Tibial artery (tissue), 4 donors: ENCODE measurements at places on chromosomes 3 and 15.

DNA sequence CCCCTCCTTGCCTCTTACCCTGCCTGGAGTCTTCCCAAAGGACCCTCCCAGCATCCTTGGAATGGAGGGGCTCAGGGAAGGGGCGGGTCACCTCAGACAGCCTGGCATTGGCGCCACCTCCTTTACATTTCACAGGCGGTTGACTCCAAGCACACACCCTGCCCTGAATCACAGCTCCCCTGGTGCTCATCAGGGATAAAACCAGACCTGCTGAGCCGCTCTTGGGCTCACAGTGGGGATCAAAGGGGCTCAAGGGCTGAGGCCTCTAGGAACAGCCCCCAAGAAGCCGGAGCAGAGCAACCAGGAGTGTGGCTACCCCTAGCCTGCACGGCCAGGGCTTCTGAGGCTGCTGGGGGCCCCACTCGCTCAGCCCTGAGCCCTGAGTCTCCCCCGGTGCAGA lies 16.6 kb downstream of the LINGO1 start:
- H3K36me3 ChIP-seq: peaks cover 7% of the 10 kb centered on the region
- H3K4me3 ChIP-seq: no peak overlapping the region
- DNase-seq: no peak
- H3K27ac ChIP-seq: no peak overlapping the region

GRCh38 chr3:100033184-100033583 lies 81.1 kb downstream of the FILIP1L start:
- H3K4me1 ChIP-seq: no peaks in the 10 kb centered on the region
- H3K36me3 ChIP-seq: no peaks in the 10 kb centered on the region
- no peaks in the 10 kb centered on the region for H3K27me3 ChIP-seq
- no peak for DNase-seq
- H3K27ac ChIP-seq: no peak overlapping the region

- H3K4me1 ChIP-seq: no peaks in the 10 kb centered on the region
- DNase-seq: peak; percentile 77
- H3K4me3 ChIP-seq: no peak overlapping the region
- no peak overlapping the region for H3K27ac ChIP-seq
- no peaks in the 10 kb centered on the region for H3K27me3 ChIP-seq
Measured at GRCh38 chr3:188021041-188021440, 132.9 kb upstream of the LPP start.

DNA sequence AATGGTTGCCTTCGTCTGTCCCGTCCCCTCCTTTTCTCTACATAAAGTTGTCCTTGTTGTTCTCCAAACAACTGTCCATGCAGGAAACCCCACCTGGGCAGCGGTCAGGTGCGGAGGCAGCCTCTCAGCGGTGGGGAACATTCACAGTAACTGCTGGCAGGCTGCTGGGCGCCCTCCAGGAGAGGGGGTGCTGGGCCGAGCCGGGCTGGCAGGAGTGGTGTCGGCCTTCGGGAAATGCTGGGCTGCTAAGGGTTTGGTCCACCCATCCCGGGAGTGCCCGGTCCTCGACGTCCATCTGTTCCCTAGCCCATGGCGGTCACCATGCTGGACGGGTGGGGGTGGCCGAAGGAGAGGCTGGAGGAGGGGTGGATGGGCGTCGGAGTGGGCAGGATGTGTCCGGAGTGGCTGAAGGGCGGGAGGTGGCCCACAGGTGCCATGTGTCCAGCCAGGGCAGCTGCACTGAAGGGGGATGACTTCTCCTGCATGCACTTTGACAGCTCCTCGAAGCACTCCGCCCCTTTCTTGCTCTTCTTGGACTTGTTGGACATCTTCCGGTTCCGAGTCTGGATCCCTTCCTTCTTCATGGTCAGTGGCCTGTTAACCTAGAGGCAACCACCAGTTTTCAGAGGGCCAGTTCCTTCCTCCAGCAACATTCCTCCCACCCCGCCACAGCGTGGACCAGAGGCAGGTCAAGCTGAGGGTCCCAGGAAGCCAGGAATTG lies 12.1 kb downstream of the GATA2 start:
- no peak overlapping the region for H3K27ac ChIP-seq
- peaks cover 10% of the 10 kb centered on the region for H3K4me1 ChIP-seq
- H3K36me3 ChIP-seq: no peaks in the 10 kb centered on the region
- no peak for DNase-seq

GRCh38 chr3:61454801-61455200 lies 106.6 kb upstream of the PTPRG start:
- H3K36me3 ChIP-seq: no peaks in the 10 kb centered on the region
- no peaks in the 10 kb centered on the region for H3K4me1 ChIP-seq
- no peak overlapping the region for H3K27ac ChIP-seq
- DNase-seq: no peak
- H3K4me3 ChIP-seq: no peak overlapping the region
